ENCODE measurements at places on chromosomes 6 and 20.

GRCh38 chr6:46781478-46782378, 11.5 kb upstream of the MEP1A start:
- DNase-seq, result no peak

GRCh38 chr6:112372226-112372806, 25.2 kb downstream of the RFPL4B start:
- DNase-seq, result no peak

- no peak for DNase-seq
These were observed 129.2 kb downstream of the TENT5A start for GRCh38 chr6:81623106-81623759.

DNA sequence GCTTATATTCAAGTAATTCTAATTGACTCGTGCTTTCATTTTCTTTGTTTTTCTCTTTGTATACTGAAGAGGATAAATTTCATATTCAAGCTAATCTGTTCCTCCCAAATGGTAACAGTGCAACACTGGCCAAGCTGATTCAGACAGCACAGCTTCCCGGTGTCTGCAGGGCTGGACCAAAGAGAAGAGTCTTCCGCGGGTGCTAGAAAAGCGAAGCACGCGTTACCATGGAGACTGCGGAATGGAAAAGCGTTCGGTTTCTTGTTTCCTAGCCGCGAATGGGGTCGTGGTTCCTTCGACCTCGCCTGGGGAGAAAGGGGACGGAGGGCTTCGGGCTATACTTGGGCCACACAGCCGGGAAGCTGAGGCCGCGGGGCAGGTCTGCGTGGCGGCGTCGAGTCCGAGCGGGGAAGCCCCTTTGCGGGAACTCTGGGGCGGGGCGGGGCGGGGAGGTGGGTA, 6.2 kb upstream of the ZNF311 start:
- no peak for DNase-seq

DNA sequence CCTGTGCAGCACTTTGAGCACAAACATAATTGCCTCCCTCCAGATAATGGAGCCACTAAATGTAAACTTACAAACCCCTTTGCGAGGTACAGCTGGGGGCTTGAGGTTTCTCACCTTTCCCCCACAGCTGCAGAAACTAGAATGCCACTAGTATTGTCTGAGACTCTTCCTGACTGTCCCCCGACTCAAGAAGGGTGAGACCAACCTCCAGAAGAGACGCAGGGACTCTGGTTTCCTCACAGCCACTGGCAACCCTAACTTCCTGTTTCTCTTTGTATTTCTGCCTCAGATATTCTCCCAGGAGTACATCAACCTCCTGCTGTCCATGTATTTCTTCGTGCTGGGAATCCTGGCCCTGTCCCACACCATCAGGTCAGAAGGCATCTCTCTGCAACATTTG, 23.6 kb downstream of the HM13 start:
- no peak for DNase-seq

DNA sequence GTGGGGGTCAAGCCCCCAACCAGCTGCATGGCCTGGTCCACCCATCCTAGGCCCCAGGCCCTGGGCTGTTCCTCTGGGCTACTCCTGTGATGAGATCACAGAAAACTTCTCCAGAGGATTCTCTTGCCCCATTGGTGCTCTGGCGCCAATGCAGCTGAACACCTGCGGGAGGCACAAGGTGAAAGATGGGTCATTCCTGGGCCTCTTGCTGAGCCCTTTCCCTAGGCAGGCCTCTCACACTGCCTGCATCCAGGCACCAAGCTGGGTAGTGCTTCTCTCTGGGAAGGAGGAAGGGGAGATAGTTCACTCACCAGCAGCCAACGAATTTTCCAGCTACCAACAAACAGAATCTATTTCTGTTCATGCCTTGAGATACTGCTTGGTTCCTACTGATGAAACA, 142.1 kb downstream of the PXDC1 start:
- DNase-seq, result no peak

- DNase-seq, result no peak
These were observed 214.3 kb upstream of the MYLIP start for GRCh38 chr6:15914553-15914952.

- DNase-seq, result no peak
These were observed 51.6 kb upstream of the MLIP start for GRCh38 chr6:54059683-54060082.

DNA sequence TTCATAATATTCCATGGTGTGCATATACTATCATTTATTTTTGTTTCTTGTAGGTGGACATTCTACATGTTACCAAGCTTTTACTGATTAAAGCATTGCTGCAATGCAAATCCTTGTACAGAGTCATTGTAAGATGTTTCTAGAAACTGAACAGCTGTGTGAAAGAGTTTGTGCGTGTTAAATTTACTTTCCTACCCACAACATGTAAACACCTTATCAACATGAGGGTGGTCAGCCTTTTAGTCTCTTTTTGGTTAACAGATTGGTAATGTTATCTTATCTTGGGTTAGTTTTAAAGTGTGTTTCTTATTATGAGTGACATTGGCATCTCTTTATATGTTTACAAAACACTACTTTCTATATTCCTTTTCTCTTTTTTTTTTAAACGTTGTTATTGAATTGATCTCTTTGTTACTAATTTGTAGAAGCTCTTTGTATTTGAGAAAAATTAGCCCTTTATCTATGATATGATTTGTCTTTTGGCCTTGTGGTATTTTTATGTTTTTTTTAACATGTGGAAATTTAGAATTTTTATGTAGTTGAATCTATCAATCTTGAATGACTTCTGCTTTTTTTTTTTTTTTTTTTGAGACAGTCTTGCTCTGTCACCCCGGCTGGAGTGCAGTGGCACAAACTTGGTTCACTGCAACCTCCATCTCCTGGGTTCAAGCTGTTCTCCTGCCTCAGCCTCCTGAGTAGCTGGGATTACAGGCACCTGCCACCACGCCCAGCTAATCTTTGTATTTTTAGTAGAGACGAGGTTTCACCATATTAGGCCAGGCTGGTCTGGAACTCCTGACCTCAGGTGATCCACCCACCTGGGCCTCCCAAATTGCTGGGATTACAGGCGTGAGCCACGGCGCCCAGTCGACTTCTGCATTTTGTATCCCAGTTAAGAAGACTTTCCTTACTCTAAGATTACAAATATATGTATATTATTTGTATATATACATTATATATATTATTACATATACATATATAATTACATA, 112.1 kb downstream of the TCP11 start:
- DNase-seq, result no peak

DNA sequence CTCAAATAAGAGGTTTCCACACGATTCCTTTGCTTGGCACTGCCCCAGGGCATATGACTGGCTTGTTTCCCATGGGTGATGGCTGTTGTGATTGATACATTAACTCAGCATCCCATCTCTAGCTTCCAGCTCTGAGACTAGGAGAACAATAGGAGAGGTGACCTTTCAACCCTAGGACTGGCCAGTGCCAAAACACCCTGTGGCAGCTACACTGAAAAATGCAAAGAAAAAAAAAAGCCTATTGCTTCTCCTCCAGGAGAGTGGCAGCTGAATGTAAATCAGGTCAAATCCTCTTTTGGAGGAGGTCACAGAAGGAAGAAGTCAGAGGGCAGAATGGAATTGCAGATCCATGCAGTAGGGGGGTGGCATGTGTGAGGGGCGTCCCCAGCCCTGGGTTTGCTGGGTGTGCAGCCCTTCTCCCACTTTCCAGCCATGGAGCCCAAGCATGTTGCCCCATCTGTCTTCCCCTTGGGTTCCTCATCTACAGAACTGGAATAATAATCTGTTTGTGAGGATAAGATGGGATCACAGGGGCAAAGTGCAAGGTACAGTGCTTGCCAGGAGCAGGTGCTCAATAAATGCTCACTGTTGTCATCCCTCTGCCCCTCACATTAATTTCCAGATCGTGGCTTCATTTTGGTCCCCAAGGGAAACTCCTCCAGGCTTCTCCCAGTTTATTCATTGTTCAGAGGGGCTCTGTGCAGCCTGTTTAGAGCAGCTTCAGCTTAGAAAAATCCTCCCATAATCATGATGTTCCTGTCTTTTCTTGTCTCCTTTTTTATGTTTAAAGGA, 245.0 kb upstream of the RIN2 start:
- DNase-seq, result no peak

- no peak for DNase-seq
These were observed 491.9 kb upstream of the SOX4 start for GRCh38 chr6:21101694-21102093.

DNA sequence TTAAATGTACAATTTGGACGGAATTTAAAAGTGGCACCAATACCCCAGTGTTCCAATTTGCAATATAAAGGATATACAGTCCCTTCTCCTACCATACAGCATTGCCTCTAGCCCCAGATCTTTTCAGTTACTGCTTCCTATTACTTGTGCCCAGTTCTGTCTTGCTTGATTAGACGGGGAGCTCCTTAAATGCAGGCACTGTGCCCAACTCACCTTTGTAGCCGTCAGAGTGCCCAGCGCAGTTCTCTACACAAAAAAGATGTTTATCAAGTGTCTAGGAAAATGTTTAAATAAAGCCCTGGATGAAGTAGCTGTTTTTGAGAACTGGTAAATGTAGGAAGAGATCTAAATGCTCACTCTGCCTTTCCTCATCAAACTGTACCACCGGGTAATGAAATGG, 7.6 kb downstream of the TAP2 start:
- DNase-seq, result no peak

GRCh38 chr6:23003671-23004467, 434.5 kb downstream of the HDGFL1 start:
- DNase-seq, result no peak

DNA sequence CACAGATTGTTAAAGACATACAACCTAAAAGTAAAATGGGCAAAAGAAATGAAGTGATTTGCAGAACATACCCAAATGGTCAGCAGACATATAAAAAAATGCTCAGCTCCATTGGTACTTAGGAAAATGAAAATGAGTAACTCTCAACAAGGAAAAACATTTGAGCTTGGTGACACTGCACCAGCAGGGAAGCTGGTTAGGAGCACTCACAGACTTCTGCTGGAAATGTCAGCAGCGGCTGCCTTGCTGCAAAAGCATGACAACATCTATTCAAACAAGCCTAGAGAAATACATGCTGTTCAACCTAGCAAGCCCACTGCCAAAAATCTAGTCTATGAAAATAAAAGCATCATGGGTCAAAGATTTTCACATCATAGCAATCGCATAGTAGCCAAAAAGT, 99.0 kb upstream of the FOXQ1 start:
- no peak for DNase-seq

DNA sequence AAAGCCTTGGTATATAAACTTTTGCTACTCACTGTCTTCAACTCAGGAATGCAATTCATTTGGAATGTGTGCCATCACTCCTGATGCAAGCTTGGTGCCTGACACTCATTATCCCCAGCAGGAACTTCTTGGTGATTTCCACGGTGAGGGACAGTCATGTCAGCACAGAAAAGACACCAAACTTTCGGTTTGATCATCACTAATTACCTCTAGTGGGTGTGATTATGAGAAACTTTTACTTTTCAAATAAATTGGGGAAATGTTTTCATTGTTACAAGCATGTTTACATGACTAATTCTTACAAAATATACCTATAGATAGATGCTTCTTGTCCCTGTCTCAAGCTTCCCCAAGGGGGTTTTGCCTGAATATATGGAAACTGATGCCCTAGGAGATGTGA, 40.9 kb downstream of the RPP40 start:
- no peak for DNase-seq

GRCh38 chr20:23870461-23870860, 9.1 kb downstream of the CST5 start:
- DNase-seq, result no peak

- DNase-seq, result peak; percentile 28
These were observed at the start of gene ME1 for GRCh38 chr6:83430611-83431544. TSS of gene ME1 (minus strand) at chr6:83431051. CDS start at chr6:83430954, 97 bp downstream.

- peak; percentile 34 for DNase-seq
These were observed 114.0 kb downstream of the VEGFA start for GRCh38 chr6:43883847-43884651.

- no peak for DNase-seq
These were observed 61.8 kb downstream of the RPP40 start for GRCh38 chr6:4941782-4942672.

DNA sequence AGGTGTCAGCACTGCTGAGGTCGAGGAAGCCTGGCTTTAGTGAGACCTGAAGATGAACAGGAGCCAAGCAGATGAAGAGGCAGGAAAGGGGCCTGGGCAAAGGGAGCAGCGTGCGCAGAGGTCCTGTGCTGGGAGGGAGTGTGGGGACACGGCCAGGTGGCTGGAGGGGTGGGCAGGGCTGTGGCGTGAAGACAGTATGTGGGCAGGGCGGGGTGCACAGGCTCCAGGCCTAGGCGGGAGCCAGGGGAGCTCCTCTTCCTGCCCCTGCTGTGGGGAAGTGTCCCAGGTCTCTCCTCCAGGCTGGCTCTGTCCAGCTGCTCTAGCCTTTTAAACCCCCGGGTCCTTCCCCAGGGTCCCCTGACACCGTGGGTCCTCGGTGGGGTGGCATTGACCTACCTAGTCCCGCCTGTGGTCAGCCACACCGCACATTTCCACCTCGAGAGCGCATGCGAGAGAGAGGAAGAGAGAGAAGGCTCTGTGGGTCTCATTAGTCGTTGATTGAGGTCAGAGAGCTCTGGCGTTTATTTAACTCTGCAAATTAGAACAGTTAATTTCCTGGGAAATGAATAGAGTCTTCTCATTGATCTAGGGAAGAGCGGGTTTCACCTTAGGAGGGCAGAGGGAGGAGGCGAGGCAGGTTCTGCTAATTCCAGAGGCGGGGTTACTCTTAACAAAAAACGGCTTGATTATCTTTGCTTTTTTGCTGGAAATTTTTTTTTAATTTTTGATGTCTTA, 68.8 kb downstream of the CDH4 start:
- DNase-seq, result no peak

GRCh38 chr6:170164271-170164900, 126.5 kb downstream of the DLL1 start:
- DNase-seq, result no peak

GRCh38 chr20:47070176-47070575, 175.5 kb downstream of the EYA2 start:
- DNase-seq, result no peak

DNA sequence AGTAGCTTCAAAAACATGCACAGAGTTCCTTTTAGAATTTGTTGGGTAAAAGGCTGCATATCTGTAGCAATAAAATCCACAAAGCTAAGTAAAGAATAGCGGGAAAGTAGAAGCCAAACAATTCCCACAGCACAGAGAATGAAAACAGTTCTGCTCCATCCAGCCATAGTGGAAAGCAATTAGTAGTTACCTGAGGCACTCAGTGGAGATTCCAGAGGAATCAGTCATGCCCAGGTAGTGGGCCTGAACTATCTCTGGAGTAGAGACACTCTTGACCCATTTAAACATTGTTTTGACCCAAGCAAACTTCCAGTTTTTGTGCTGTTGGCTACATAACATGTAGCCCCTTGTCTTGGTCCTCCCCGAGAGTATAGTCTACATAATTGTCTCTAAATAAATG, 559.5 kb upstream of the PTCHD4 start:
- DNase-seq, result no peak

GRCh38 chr6:134308800-134309199, 9.1 kb downstream of the SGK1 start:
- no peak for DNase-seq

DNA sequence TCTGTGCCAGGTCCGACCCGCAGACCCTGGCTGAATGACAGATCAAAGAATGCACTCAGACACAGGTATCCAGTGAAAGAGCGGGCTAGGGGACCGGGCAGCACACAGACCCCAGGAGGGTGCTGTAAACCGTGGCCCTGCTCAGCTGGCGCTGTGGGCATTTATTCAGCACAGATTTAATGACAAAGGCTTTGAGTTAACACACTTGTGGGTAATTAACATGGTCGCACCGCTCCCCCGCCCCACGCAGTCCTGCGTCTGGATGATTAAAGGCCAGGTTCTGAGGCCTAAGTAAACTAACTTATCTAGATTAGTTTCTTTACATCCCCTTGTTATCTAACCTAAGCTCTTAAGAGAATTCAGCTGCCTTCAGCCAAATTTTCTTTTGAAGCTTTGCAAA, 3.5 kb downstream of the MAK start:
- no peak for DNase-seq
